ENCODE measurements at places on chromosomes 1 and 21.

GRCh38 chr1:229102741-229103391 lies 168.0 kb upstream of the RAB4A start:
- no peak for DNase-seq

DNA sequence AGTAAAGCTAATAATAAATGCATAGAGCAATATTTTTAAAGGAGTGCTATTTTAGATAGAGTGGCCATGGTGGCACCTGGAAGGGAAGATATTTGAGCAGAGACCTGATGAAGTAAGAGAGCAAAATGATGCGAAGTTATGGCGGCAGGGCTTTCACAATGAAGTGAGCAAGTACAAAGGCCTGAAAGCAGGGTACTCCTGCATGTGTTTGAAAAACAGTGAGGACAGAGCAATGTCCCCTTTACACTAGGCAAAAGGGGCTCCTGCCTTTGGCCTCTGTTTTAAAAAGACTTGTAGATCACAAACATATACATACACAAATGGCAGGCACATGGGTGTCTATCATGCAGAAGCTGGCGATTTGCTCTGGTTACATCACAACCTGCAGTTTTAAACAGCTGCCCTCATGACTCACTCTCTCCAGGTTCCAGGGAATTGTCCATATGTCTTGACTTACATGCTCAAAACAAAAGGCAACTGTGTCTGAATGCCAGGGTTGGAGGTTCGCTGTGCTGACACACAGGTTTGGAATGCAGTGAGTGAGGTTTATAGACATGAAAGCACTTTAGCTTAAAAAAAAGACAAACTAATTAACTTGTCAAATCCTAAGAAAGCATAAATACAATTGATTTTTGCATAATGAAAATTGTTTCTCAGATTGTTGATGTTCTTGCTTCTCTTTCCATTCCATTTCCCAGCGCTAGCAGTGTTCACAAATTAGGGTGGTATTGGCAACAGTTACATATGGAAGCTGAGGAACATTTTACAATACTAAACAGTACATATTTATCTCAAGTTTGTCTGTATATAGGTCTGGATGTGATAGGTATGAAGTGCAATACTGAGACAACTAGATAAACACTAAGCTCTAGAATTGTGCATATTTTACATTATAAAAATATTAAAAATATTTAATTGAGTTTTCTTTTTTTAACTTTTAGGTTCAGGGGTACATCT lies 313.9 kb downstream of the BARHL2 start:
- DNase-seq = no peak

- DNase-seq = no peak
Measured at GRCh38 chr1:236289492-236290131, 7.9 kb upstream of the ERO1B start.

- DNase-seq = no peak
Measured at GRCh38 chr1:68814067-68814466, 317.2 kb upstream of the DEPDC1 start.

- DNase-seq = no peak
Measured at GRCh38 chr1:113784104-113784779, 25.0 kb upstream of the PHTF1 start.

DNA sequence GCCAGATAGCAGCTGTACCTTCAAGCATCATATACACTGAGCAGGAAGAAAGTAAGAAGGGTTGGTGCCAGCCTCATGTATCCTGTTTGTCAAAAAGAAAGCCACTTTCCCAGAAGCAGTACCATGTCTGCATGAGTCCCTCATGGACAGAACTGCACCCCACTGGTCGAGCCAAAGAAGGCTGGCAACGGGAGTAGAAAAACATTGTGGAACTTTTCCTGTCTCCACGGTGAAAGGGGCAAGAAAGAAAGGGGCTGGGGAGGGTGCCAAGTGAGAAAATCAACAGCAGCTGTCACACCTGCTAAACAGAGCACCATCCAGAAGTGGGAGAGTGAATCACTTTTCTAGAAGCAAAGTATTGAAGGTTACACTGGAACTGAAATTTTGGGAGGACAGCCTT lies 621.7 kb downstream of the LMO4 start:
- DNase-seq = no peak

GRCh38 chr1:75174031-75174760 lies 40.0 kb downstream of the LHX8 start:
- no peak for DNase-seq

DNA sequence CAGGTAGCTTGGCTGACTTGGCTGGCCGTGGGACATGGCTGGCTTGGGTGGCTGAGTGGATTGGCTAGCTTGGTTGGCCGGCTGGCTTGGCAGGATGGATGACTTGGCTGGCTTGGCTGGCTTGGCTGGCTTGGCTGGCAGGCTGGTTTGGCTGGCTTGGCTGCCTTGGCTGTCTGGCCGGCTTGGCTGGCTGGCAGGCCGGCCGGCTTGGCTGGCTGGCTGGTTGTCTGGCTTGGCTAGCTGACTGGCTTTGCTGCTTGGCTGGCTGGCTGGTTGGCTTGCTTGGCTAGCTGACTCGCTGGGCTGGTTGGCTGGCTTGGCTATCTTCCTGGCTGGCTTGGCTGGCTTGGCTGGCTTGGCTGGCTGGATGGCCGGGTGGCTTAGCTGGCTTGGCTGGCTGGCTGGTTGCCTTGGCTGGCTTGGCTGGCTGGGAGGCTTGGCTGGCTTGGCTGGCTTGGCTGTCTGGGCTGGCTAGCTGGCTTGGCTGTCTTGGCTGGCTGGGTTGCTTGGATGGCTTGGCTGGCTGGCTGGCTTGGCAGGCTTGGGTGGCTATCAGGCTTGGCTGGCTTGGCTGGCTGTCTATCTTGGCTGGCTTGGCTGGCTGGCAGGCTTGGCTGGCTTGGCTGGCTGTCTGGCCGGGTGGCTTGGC lies 129.7 kb upstream of the FAM72C start:
- no peak for DNase-seq

DNA sequence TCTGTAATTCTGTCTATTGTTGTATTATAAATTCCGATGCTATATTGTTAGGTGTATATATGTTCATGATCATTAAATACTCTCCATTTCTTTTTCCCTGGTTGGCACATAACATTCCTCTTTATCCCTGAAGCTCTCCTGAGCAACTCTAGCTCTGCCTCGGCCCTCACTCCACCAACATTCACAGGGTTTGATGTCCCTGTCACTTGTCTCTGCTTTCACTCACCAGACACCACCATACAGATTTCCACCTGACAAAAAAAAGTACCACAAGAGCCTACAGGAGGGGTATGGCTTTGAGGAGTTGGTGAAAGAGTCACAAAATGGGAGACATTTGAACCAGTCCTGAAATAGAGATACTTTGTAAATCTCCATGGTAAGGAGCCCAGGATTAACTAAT lies 8.8 kb upstream of the TSPEAR start:
- DNase-seq = no peak

DNA sequence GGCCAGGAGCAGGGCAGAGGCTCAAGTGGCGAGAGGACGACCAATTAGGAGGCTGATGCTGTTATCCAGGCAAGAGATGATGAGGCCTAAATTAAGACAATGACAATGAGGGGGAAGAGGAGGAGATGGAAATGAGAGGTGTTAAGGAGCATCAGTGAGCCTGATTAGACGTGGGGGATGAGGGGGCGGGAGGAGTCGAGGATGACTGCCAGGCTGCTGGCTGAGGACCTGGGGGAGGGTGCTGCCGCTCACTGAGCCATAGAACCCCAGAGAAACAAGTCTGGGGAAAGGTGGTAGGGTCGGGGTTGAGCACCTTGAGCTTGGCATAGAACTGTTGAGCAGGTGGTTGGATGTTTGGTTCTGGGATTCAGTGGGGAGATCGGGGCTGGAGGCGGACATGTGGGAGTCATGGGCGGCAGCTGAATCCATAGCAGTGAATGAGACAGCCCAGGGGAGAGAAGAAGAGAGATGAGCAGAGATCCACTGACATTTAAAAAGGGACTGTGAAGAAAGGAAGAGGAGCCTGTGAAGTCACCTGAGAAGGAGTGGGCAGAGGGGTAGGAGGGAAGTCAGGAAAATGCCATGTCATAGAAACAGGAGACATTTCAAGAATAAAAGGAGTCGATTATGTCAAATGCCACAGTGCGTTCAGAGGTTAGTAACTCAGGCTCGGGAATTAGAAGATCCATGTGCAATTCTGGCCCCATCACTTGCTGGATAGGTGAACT lies 28.5 kb downstream of the DLGAP3 start:
- DNase-seq = no peak

GRCh38 chr1:208044589-208045462 lies 133.9 kb upstream of the CD34 start:
- DNase-seq = no peak

DNA sequence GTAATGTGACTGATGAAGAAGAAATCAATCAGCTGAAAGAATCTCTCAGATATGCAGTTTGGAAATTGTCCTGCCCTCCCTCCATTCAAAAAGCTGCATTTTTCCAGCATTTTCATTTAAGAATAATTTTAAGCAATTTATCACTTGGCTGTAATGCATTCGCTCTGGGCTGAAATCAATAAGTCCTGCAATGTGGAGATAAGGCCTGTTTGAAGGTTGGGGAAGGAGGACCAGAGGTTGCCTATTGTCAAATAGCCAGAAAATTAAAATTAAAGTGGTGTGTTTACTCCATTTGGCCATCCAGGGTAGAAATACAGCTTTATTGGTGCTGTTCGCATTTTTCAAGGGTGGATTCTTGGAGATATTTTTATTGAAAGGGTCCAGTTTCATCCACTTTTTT lies 187.6 kb upstream of the NFIA start:
- DNase-seq = no peak

- DNase-seq = no peak
Measured at GRCh38 chr1:100786870-100787269, 67.3 kb downstream of the VCAM1 start.

- no peak for DNase-seq
Measured at GRCh38 chr21:16587681-16588375, 858.0 kb downstream of the USP25 start.

- no peak for DNase-seq
Measured at GRCh38 chr1:151036356-151036755, at the start of gene BNIPL. Gene BNIPL, plus strand, starts transcription at chr1:151036586. Its CDS starts 140 bp downstream, at chr1:151036726.

DNA sequence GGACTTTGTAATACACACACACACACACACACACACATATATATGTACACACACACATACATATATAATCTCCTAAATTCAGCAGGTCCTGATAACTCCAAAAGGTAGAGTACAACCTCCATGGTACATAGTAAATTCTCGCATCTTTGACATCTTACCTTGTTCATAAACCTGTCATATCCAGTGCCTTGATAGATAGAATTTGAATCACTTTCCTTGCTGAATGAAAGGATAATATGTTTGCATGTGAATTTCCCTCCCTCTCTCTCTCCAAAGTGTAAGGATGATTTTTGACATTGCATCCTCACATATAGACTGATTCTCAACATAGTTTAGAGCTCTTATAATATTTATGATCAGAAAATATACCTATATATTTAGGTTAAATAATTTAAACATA lies 567.1 kb upstream of the ADGRL2 start:
- DNase-seq = no peak

DNA sequence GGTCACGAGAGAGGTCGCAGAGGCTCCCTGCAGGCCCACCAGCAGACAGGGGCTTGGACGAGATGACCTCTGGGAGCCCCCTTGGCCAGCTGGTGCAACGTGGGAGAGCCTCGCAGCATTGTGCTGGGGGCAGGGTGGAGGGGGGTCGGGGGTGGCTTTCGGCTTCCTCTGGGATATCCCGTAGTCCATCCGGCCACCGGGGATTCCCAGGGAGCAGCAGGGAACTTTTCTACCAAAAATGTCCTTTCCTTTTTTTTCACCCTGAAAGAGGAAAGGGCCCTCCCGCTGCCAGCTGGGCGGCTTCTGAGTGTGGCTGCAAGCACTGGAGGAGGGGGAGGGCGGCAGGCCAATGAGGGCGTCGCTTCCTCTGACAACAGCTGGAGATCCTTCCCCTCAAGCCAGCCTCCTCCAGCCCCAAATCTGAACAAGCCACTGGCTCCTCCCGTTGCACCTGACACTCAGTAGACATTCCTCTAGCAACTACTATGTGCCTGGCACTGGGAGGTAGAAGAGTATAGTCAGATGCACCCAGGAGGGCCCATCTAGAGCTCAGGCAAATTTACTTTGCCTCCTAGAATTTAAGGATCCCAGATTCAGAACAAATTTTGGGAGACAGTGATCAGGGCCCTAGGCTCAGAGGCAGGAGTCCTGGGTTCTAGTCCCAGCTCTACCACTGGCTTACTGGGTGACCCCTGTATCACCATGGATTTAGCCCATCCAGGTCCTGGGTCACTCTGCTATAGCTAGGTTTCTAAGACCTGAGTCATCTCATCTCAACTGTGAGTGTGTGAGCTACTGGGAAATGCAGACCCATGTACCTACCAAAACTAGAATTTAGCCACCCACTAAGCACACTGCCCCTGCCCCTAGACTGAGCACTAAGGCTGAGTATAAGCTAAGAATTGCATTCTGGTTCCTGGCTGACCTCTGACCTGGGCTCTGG lies 2.7 kb downstream of the MOB3C start:
- DNase-seq = peak; percentile 72

DNA sequence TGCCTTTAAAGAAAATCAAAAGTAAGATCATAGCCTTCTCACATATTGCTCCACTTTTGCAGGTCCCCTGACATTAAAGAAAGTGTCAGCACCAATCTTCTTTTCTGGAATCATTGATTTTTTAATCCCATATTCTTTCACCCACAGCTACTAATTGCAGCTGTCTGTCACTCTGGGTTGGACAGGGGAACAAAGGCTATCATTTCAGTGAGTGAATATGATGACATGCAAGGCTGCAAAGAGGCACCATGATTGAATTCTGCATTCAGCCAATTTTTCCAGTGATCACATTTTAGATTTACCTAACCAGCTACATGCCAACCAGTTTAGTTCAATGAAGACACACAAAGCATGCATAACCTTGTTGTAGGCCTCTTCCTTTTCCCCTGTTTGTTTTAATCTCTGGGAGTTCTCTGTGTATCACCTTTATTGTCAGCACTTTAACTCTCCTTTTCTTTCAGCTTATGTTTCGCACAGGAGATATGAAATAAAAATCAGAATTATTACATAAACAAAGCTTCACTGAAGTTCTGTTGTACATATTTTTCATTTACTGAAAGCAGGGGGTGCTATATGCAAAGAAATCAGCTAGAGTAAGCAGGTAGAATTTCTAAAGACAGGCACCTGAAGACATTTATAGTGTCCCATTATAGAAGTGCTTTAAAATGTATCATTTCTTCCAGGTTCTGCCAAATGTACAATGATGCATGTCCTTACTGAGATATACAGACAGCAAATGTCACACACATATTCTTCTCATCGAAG lies 584.8 kb downstream of the PLA2G4A start:
- no peak for DNase-seq

DNA sequence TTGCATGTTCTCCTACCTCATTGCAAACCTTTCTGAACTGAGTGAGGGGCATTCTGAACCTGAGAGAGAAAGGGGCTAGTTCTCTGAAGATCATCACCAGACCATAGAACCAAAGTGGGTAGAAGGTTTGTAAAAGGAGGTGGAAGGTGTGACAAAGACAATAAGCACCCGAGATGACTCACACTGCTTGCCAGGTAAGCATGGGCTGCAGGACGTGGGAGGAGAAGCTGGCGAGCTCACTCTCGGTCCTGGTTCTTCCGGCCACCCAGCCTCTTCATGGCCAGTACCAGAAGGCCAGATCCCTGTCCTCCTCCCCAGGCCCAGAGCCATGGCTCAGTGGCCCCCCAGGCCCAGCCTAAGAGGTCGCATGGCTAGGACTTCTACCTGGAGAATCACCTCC lies 128.3 kb downstream of the TMEM53 start:
- DNase-seq = no peak

Measured in CD14-positive monocyte (primary cell).